Fibroblast of pulmonary artery (primary cell): ENCODE measurements at places on chromosomes 6 and 20.

- no peak for DNase-seq
Measured at GRCh38 chr6:119426619-119427018, 77.1 kb upstream of the MAN1A1 start.

DNA sequence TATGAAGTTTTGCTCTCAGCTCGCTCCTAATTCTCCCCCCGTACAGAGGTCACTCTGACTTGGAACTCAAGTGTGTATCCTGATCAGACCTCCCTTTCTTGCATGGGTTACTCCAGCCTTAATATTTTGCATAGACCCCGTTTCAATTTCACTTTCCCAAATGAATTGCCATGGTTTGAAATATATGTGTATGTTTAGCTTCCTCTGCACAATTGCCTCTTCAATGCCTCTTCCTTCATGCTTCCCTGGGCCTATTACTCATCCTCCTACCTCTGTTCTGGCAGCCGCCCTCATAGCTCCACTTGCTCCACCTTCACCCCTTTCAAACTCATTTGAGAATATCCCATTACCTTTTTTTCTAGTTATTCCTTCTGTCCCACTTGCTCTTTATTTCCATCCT, 90.0 kb upstream of the SAMD5 start:
- DNase-seq, result no peak

- no peak for DNase-seq
Measured at GRCh38 chr20:62628691-62629090, 13.6 kb upstream of the SLCO4A1 start.

DNA sequence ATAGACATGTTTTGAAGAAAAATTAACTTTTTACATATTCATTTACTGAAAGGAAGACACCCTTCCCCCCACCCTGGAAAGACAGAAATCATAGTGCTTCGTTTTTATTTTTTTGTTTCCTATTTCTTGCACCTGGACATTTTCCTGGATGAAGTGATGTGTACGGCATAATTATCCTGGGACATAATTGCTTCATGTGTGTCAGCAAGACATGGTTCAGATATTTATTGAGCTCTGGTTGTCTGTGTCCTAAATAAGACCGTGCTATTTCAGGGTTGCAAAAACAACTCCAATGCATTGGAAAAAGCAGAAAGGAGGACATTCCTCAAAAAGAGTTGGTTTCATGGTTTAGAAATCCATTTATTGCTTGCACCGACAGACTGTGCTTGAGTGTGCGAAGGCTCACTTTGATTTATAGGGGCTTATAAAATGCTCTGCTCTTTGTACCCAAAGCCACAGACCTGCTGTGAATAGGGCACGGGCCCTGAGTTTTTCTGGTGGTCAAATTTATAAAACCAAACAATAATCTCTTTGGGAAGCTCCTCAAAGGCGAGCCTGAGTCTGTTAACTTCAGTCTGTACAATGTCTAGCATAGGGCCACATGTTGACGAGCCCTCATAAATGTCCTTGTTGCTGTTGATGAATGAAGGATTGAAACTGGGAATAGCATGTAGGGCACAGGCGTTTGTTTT, 179.5 kb downstream of the SOX4 start:
- DNase-seq, result no peak

- DNase-seq, result no peak
Measured at GRCh38 chr6:143726015-143726647, 48.4 kb downstream of the PHACTR2 start.

GRCh38 chr20:43971267-43971666, 56.6 kb downstream of the TOX2 start:
- DNase-seq, result no peak

- peak; percentile 74 for DNase-seq
Measured at GRCh38 chr20:36808317-36809257, 35.0 kb upstream of the DSN1 start.

- no peak for DNase-seq
Measured at GRCh38 chr6:31880616-31881015, 1.8 kb upstream of the SLC44A4 start.

GRCh38 chr6:125871365-125871764, 80.6 kb downstream of the NCOA7 start:
- DNase-seq, result no peak

DNA sequence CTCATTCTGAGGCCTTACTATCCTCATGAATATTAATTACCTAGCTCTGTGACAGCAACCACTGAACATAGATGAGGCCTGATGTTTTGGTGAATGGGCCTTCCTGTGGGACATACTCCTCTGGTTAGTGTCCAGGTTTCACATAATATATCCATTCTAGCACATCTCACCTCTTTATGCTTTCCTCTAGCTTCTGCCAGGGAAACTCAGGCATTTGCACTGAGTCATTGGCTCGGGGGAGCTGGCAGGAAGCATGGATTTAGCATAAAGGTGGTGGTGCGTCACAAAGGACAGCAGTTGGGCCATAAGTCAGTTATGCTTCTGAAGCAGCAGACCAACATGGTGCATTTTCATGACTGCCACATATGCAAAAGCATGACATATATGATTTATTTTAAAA, 37.5 kb upstream of the TMEM170B start:
- DNase-seq, result peak; percentile 86

- DNase-seq, result peak; percentile 51
Measured at GRCh38 chr20:54255157-54255556, 47.3 kb downstream of the PFDN4 start.
